ENCODE measurements at places on chromosomes 1 and 21. TPM values are rescaled to one million over a fixed set of nuclear protein-coding genes. Genes with fewer than 3 reads are reported as not detected.

- H3K36me3 ChIP-seq = no peaks in the 10 kb centered on the region
- H3K4me1 ChIP-seq = peaks cover 16% of the 10 kb centered on the region
- H3K27me3 ChIP-seq = no peaks in the 10 kb centered on the region
- DNase-seq = no peak
- no peak overlapping the region for H3K27ac ChIP-seq
Measured at GRCh38 chr1:206886831-206887230, 10.4 kb upstream of the IL24 start.

The MATN1 gene
- total RNA-seq = 0.12 TPM

GRCh38 chr21:44739316-44739715, 27.9 kb upstream of the TSPEAR start:
- H3K4me3 ChIP-seq = no peak overlapping the region
- no peak overlapping the region for H3K27ac ChIP-seq
- no peaks in the 10 kb centered on the region for H3K36me3 ChIP-seq
- no peak for DNase-seq

The EPHA10 gene
- 0.36 TPM for total RNA-seq

GRCh38 chr1:71835442-71835813, 446.9 kb downstream of the NEGR1 start:
- no peak overlapping the region for H3K27ac ChIP-seq
- no peaks in the 10 kb centered on the region for H3K27me3 ChIP-seq
- no peak overlapping the region for H3K4me3 ChIP-seq
- DNase-seq = no peak
- no peaks in the 10 kb centered on the region for H3K4me1 ChIP-seq
- H3K36me3 ChIP-seq = no peaks in the 10 kb centered on the region

DNA sequence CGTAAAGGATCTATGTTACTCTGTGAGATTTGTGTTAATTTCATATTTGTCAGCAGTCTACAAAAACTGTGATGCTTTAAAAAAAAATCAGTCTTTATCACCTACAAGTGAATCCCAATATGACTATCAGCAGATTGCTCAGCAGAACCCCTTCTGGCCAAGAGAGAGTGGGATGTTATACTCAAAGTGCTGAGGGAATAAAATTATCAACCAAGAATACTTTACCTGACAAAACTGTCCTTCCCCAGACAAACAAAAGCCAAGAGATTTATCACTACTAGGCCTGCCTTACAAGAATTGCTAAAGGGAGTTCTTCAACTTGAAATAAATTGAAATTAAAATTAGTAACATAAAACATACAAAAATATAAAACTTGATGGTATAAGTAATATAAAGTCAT, 105.2 kb downstream of the SLC35F3 start:
- no peak overlapping the region for H3K27ac ChIP-seq
- no peaks in the 10 kb centered on the region for H3K4me1 ChIP-seq
- H3K4me3 ChIP-seq = no peak overlapping the region
- H3K36me3 ChIP-seq = no peaks in the 10 kb centered on the region
- H3K27me3 ChIP-seq = no peaks in the 10 kb centered on the region
- DNase-seq = no peak

- H3K36me3 ChIP-seq = peaks cover 3% of the 10 kb centered on the region
- no peak overlapping the region for H3K27ac ChIP-seq
- H3K4me3 ChIP-seq = no peak overlapping the region
Measured at GRCh38 chr1:228283043-228283371, 75.2 kb downstream of the OBSCN start.

The RRAGC gene
- 25.2 TPM for total RNA-seq

- H3K27ac ChIP-seq = no peak overlapping the region
- H3K36me3 ChIP-seq = peaks cover 37% of the 10 kb centered on the region
- no peak for DNase-seq
- no peak overlapping the region for H3K4me3 ChIP-seq
- no peaks in the 10 kb centered on the region for H3K4me1 ChIP-seq
Measured at GRCh38 chr1:31315902-31316301, 19.1 kb downstream of the ZCCHC17 start.

DNA sequence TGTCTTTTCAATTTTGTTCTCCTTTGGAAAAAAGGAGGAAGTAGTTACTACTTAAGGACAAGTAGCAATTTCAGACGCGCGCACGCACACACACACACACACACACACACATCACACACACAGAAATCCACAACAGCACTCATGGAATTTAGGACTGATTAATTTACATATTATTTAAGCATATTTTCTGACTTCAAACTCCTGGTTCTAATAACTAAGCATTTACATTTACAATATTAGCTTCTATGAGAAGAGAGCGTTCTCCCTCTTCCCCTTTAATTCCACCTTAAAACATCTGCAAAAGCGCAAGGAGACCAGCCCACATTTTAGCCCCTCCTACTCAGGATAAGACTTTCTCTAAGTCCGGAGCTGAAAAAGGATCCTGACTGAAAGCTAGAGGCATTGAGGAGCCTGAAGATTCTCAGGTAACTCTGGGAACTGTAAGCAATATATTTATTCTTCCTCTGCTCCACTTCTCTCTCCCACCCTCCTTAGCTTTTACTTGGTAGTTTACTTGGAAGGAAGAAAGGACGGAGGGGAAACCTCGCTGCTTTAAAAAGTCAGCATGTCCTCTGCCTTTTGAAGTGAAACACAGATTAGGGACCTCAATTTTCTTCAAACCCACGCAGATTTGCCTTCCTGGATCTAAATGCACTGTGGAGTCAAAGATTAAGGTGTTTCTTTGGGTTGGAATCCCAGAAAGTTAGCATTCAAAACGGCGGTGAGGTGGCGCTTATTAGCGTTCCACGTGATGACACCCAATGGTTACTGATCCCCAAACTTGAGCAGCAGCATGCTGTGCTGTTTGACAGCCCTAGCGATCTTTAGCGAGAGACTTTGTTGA, at the start of gene PLA2G4A:
TSS of gene PLA2G4A (plus strand) at position 339 of the 844 bp plus-strand sequence. CDS start 25,406 bp downstream, outside the sequence.
- no peak within 1 kb of the TSS for H3K4me3 ChIP-seq
- H3K4me1 ChIP-seq = no peaks in the 10 kb centered on the region
- peak; percentile 6 for DNase-seq
- no peaks in the 10 kb centered on the region for H3K36me3 ChIP-seq
- H3K27ac ChIP-seq = no peak within 1 kb of the TSS

- H3K27ac ChIP-seq = no peak overlapping the region
- H3K4me3 ChIP-seq = no peak overlapping the region
- DNase-seq = no peak
- no peaks in the 10 kb centered on the region for H3K36me3 ChIP-seq
Measured at GRCh38 chr1:194968916-194969315, 1639.3 kb downstream of the KCNT2 start.

The LAMC2 gene
- not detected for total RNA-seq

- no peaks in the 10 kb centered on the region for H3K27me3 ChIP-seq
- H3K4me3 ChIP-seq = no peak overlapping the region
- DNase-seq = no peak
- no peak overlapping the region for H3K27ac ChIP-seq
- no peaks in the 10 kb centered on the region for H3K36me3 ChIP-seq
- H3K4me1 ChIP-seq = no peaks in the 10 kb centered on the region
Measured at GRCh38 chr1:210850556-210850955, 283.4 kb downstream of the KCNH1 start.

DNA sequence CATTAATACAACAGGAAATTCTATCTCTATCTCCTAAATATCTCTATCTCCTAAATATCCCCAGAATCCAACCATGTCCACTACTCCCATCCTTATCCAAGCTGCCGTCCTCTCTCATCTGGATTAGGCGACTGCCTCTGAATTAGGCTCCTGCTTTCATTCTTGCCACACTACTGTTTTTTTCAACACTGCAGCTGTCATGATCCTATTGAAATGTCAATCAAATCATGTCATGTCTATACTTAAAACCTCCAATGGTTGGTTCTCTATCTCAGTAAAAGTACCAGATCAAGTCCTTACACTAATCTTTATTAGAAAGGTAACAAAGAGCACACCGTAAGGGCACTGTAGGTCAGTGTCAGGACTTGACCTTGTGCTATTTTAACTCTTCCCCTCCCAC, 82.0 kb upstream of the NFIA start:
- DNase-seq = no peak
- no peaks in the 10 kb centered on the region for H3K36me3 ChIP-seq
- H3K4me1 ChIP-seq = no peaks in the 10 kb centered on the region
- H3K4me3 ChIP-seq = no peak overlapping the region
- no peaks in the 10 kb centered on the region for H3K27me3 ChIP-seq
- H3K27ac ChIP-seq = no peak overlapping the region

The DEPDC1 gene
- total RNA-seq = not detected

DNA sequence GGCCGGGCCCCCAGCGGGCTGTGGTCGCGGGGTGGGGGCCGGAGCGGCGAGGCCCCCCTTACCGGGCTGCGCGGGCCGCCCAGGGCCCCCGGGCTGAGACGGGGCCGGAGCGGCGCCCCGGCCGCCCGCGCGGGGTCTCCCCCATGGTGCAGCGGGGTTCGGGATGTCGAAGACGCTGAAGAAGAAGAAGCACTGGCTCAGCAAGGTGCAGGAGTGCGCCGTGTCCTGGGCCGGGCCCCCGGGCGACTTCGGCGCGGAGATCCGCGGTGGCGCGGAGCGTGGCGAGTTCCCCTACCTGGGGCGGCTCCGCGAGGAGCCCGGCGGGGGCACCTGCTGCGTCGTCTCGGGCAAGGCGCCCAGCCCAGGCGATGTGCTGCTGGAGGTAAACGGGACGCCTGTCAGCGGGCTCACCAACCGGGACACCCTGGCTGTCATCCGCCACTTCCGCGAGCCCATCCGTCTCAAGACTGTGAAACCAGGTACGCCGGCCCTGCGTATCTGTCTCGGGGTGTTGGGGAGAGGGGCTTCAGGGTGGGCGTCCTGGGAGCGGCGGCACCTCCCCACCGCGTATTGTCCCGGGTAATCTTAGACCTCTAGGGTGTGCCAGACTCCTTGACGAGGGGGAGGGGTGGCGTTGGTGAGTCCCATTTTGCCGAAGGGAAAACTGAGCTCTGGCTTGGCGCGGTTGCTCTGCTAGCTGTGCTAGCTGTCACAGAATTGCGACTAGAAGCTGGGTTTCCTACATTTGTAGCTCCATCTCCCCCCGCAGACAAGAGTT, 745 bp downstream of the MAGI3 start:
- DNase-seq = peak; percentile 53
- peaks cover 30% of the 10 kb centered on the region for H3K4me1 ChIP-seq
- H3K36me3 ChIP-seq = no peaks in the 10 kb centered on the region
- H3K27ac ChIP-seq = peak overlapping the region; percentile 60

DNA sequence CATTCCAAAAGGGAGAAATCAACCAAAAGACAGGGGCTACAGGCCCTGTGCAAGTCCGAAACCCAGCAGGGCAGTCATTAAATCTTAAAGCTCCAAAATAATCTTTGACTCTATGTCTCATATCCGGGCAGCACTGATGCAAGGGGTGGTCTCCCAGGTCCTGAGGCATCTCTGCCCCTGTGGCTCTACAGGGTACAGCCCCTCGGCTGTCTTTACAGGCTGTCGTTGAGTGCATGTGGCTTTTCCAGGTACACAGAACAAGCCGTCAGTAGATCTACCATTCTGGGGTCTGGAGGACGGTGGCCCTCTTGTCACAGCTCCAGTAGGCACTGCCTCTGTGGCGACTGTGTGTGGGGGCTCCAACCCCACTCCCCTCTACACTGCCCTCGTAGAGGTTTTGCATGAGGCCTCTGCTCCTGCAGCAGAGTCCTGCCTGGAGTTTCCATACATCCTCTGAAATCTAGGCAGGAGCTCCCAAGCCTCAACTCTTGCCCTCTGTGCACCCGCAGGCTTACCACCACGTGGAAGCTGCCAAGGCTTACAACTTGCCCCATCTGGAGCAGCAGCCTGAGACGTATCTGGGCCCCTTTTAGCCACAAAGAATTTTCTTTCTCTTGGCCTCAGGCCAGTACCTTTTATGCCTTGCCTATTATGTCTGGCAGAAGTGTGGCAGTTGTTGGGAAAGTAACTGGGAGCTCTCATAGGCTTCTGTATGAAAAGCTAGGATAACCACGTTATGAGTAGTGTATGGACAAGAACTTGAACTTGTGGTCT, 52.5 kb downstream of the POU2F1 start:
- no peaks in the 10 kb centered on the region for H3K36me3 ChIP-seq
- no peaks in the 10 kb centered on the region for H3K4me1 ChIP-seq
- no peak for DNase-seq
- H3K27me3 ChIP-seq = no peaks in the 10 kb centered on the region

- no peak overlapping the region for H3K27ac ChIP-seq
- no peak overlapping the region for H3K4me3 ChIP-seq
- H3K27me3 ChIP-seq = no peaks in the 10 kb centered on the region
- DNase-seq = no peak
- H3K4me1 ChIP-seq = no peaks in the 10 kb centered on the region
- H3K36me3 ChIP-seq = no peaks in the 10 kb centered on the region
Measured at GRCh38 chr1:59455206-59455605, 158.3 kb downstream of the FGGY start.

- no peaks in the 10 kb centered on the region for H3K4me1 ChIP-seq
- no peak overlapping the region for H3K4me3 ChIP-seq
- no peaks in the 10 kb centered on the region for H3K36me3 ChIP-seq
- no peaks in the 10 kb centered on the region for H3K27me3 ChIP-seq
Measured at GRCh38 chr1:226432586-226433340, 24.9 kb upstream of the PARP1 start.

The IFNGR2 gene
- total RNA-seq = 20.7 TPM

DNA sequence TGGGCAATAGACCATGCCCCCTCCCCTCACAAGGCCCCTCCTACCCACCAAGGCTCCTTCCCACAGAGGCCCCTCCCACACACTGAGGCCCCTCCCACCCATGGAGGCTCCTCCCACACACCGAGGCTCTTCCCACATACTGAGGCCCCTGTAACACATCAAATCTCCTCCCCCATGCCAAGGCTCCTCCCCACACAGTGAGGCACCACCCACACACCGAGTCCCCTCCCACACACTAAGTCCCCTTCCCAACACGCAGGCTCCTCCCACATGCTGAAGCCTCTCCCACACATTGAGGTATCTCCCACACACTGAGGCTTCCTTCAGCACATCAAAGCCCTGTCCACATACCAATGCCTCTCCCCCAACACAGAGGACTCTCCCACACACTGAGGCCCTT, 391.8 kb downstream of the CAMTA1 start:
- no peak overlapping the region for H3K4me3 ChIP-seq
- no peak for DNase-seq
- H3K36me3 ChIP-seq = no peaks in the 10 kb centered on the region
- H3K27ac ChIP-seq = no peak overlapping the region

The S100B gene
- total RNA-seq = not detected

GRCh38 chr1:61992257-61992656, 202.4 kb upstream of the L1TD1 start:
- no peaks in the 10 kb centered on the region for H3K36me3 ChIP-seq
- H3K27me3 ChIP-seq = no peaks in the 10 kb centered on the region
- no peak for DNase-seq
- no peak overlapping the region for H3K27ac ChIP-seq
- no peaks in the 10 kb centered on the region for H3K4me1 ChIP-seq

The SMPDL3B gene
- total RNA-seq = not detected

The HS2ST1 gene
- 15.8 TPM for total RNA-seq

The PPIE gene
- total RNA-seq = 67.7 TPM

The TIE1 gene
- not detected for total RNA-seq

- H3K27me3 ChIP-seq = no peaks in the 10 kb centered on the region
- H3K36me3 ChIP-seq = peaks cover 29% of the 10 kb centered on the region
- no peak overlapping the region for H3K4me3 ChIP-seq
- H3K4me1 ChIP-seq = no peaks in the 10 kb centered on the region
Measured at GRCh38 chr1:3842912-3843311, 14.1 kb downstream of the CEP104 start.

GRCh38 chr1:247347477-247348222, 16.0 kb upstream of the ZNF496 start:
- no peak overlapping the region for H3K27ac ChIP-seq
- H3K4me3 ChIP-seq = no peak overlapping the region
- no peak for DNase-seq
- no peaks in the 10 kb centered on the region for H3K4me1 ChIP-seq
- no peaks in the 10 kb centered on the region for H3K27me3 ChIP-seq

The LIPI gene
- not detected for total RNA-seq

The MCOLN3 gene
- total RNA-seq = 0.80 TPM

- no peaks in the 10 kb centered on the region for H3K36me3 ChIP-seq
- H3K27ac ChIP-seq = no peak overlapping the region
- DNase-seq = no peak
- no peaks in the 10 kb centered on the region for H3K4me1 ChIP-seq
- no peaks in the 10 kb centered on the region for H3K27me3 ChIP-seq
Measured at GRCh38 chr1:56477164-56478111, 101.9 kb downstream of the PLPP3 start.

All from CD4-positive, alpha-beta memory T cell (primary cell).